Activated B cell treated with CpG ODN at 0.5 μM for 24 hours (primary cell): ENCODE measurements at places on chromosomes 2 and 18. TPM values are rescaled to one million over a fixed set of nuclear protein-coding genes. Genes with fewer than 3 reads are reported as not detected.

Gene NEDD4L
- 24.9 and 32.6 TPM in 2 replicates for total RNA-seq

Gene ALPI
- total RNA-seq = not detected in 2 replicates

Gene MC4R
- total RNA-seq = not detected in 2 replicates

Gene PRLH
- not detected in 2 replicates for total RNA-seq

GRCh38 chr2:65061910-65062339, 5.7 kb downstream of the CEP68 start:
- no peak for DNase-seq

DNA sequence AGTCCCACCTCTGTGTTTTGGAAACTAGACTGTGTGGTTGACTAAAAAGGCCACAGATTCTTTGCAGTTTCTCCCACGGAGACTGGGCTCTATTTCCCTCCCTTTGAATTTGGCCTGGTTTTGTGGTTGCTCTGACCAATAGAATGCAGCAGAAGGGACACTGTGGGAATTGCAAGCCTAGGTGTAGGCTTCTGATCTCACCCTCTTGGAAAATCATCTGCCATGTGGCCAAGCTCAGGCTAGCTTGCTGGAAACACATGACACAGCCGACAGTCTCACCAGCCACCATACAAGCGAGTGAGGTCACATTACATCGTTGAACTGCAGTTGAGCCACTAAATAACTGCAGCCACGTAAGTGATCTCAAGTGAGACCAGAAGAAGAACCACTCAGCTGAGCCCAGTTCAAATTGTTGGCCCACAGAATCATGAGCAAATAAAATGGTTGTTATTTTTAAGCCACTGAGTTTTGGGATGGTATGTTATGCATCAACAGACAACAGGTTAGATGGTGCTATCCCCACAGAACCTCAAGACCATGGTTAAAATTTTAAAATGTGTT, 319.1 kb upstream of the MEX3C start:
- no peak for DNase-seq

DNA sequence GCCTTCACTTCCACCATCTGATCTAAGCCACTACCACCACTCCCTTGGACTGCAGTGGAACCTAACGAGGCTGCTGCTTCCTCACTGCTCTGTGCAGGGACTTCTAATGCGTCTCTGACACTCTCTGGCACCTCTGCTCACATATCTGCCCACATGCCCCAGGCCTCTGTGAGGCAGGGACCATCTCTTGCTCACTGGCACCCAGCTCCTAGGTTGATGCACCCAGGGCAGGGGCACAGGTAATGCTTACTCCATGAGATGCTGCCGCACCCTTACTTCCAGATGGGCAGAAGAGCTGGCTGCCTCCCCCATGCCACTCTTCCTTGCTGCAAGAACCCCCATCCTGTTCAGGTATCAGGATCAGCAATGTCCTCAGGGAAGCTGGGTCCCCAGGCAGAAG, 294.0 kb upstream of the HS6ST1 start:
- DNase-seq = no peak

GRCh38 chr18:36288689-36289088, 8.8 kb upstream of the FHOD3 start:
- no peak for DNase-seq

DNA sequence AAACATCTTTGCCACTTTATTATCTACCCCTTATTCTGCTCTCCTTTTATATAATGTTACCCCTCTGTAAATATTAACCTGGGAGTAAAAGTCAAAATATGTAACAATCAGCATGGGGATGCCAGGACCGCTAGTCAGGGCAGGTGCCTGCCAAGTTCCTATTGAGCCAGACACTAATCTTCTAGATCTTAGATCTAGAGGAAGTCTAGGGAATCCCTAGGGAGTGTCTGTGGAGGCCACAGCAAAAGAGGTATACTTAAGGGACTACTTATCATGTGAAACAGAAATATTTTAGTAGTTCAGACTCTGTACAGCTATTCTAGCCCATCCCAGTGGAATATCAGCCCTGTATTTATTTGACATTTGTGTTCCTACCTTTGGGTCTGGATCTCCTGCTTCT, 600.8 kb upstream of the CDH2 start:
- no peak for DNase-seq

GRCh38 chr18:76428396-76429261, 66.4 kb downstream of the ZNF516 start:
- DNase-seq = no peak

DNA sequence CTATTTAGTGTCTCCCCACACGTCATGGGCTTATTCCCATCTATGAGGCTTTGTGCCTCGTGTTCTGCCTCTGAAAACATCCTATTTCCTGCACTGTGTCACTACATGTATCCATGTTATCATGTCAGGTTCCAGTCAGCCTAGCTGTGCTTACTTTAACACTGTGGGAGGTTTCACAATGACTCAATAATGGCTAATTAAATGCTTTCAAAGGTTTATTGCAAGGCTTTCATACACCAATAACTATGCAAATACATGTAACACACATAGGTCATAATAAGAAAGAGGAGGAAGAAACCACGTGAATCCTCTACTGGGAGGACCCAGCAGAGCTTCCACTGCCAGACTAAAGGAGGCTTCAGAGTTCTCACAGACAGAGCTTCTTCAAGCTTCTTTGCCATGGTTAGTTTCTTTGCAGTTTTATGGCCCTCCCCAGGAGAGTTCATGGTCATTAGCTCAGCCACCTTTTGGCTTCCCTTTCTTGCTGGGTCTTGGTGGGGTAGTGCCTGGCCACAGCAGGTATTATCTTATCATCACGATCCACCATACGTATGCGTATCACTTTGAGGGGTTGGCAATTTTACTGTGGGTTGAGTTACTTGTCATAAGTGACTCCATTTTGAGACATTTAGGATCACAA, 5.1 kb upstream of the COLEC12 start:
- no peak for DNase-seq

DNA sequence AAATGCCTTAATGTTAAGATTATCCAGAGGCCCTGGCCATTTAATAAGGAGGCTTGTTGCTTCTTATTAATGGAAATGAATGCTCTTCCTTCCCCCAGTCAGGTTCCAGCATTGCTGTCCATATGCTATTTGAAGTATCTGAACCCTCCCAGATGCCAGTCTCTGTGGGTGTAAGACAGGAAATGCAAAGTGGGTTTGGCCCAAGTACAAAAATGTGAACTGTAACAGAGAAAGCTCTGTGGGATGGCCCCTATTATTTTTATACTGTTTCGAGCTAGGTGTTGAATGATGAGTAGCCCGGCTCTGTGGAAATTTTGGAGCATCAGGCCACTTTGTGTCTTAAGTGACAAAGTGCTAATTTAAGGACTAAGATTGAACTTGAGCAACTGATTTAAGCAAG, 141.0 kb downstream of the UXS1 start:
- no peak for DNase-seq

GRCh38 chr2:215171796-215172195, 33.4 kb upstream of the ABCA12 start:
- no peak for DNase-seq
